Nephron progenitor cell (in vitro differentiated cells): ENCODE measurements at places on chromosomes 7 and 10.

DNA sequence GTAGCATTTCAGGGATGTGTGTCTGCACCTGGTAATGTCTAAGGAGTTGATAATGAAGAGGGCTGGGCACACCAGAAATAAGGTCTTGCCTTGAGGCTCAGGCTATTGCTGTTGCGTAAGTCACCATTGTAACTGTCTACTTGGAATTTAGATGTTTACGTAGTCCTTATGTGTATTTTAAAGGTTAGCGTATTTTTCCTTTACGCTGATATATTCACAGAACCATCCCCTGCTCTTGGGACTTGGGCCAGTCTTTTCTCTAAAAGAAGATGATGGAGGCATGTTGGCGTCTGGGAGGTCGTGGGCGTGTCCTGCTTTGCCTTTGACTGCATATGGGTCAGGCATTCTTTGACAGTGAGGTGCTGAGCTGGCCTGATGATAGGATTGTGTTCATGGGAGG, 14.7 kb downstream of the WDR37 start:
- no peak for DNase-seq

GRCh38 chr7:74093671-74094223, 10.1 kb downstream of the LIMK1 start:
- no peak for DNase-seq

DNA sequence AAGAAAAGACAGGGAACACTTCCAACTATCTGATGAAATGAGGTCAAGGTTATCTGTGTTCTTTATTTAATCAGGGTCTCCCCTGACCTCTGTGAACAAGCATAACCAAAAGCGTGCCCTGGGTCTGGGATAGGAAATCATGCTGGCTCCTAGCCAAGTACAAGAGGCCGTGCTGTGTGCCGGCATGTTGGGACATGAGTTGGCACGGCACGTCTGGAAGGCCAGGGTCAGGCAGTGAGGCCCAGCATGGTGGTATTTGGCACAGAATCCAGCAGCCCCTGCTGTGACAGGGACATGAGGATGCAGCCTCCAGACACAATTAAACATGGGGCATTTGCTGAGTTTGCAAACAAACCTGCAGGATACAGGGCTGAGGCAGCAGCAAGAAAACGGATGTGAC, 320.4 kb downstream of the PLXNA4 start:
- DNase-seq, result no peak

GRCh38 chr10:110916554-110917346, 2.2 kb downstream of the BBIP1 start:
- DNase-seq, result no peak

GRCh38 chr7:31146030-31146429, 93.9 kb downstream of the ADCYAP1R1 start:
- no peak for DNase-seq

DNA sequence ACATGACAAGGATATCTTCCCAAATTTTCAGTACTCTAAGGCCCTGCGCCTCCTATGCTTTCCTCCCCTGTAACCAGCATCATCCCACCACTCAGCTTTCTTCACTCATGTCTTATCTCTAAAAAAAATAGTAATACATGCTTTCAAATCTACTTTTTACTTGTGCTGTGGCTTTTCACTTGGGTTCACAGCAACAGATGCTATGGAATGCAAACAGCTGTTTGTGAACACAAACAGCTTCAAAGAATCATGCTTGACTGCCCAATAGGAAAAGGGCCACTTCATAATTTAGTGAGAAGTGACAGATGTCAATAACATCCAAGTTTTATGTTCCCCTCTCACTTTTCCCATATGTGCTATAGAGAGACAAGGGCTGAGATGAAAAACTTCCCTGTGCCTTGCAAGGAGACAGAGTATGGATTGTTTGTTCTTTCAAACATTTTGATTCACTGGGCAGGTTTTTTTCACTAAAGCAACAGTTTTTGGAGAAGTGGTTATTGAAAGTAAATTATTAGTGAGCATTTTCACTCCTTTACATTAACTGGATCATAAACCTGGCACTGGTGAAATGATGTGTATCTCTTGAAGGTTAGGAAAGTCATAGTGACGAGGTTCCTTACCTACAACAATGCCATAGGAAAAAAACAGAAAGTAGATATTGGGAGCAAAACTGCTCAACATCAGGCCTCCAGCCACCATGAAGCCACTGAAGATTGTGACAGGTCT, 37.3 kb downstream of the SLC16A9 start:
- DNase-seq, result no peak

DNA sequence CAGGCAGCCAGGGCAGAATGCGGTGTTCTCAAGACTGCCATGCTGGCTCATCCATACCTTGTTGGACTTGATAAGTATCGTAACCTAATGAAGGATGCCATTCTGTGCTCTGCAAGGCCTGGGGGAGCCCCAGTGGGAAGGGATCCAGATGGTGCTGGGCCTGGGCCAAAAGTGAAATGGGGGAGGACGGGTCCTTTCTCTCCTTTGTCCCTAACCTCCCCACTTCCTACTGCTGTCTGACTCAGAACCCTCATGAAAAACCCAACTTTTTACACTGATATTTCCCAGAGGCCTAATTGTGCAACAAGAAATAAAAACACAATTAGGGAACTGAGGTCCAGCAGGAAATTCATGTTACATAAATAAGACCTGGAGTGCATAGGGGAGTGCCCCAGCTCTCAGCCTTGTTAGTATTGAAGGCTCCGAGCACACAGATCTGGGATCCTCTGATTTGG, 193.7 kb upstream of the SVIL start:
- DNase-seq, result no peak

DNA sequence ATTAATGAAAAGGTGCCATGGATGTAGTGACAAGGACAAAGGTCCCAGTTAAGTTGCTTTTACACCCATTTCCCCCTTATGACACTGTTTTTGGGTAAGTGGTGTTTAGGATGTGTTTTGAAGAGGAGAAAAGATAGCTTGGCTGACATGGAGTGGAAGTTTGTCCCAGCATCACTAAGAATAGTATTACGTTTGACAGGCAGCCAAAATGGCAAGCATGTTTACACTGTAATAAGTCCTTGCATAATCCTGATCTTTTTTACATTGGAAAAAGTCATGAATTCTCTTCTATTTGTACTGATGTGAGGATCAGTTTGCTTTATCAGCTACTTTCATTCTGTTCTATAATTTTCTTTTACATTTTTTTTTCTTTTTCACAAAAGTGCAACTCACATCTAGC, 137.8 kb downstream of the CHRM2 start:
- no peak for DNase-seq

DNA sequence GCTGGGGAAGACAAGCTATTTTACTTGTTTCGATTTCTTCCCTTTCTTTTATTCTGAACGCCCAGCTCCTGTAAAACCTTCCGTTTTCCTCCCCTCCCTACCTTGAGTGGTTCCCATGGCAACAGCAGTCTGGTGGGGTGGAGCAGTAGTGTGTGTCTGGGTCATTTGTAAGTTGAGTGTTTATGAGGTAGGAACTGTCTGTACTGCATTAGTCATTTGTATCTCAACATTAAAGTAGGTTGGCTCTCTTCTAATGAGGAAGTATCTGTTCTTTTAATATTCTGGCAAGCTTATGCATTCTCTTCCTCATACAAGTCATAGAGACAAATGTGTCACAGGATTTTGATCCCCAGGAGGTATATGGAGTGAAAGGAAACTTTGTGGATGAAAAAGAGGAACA, 85.3 kb upstream of the CCDC6 start:
- DNase-seq, result peak; percentile 17

- no peak for DNase-seq
These were observed 156.7 kb downstream of the TWIST1 start for GRCh38 chr7:18960725-18961124.

GRCh38 chr7:95396136-95397032, at the start of gene PON3:
TSS of gene PON3 (minus strand) at chr7:95396375. CDS start at chr7:95396350, 25 bp downstream.
- no peak for DNase-seq
